Glutamatergic neuron (in vitro differentiated cells): ENCODE measurements at places on chromosomes 5 and 9.
A peak's percentile ranks its signal among the peaks of the same experiment; 100 is the strongest.

GRCh38 chr5:176553260-176554085 is 4.3 kb downstream of the CDHR2 start:
- DNase-seq: no peak

DNA sequence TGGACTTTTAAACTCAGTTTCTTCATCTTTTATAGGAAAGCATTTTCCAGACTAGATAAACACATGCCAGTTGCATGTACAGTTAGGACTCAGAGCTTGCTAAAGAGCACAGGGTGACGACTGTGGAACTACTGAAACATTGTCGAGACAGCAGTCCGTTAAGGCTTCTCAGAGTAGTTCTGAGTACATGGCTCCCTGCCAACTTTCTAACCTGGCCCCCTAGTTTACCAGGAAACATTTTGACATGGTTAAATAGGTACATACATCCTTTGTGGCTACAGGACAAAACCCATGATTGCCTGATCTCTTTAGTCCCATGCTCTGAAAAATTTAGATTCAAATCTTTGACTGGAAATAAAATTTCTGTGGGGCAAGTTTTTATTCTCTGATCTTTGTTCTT is 129.7 kb downstream of the SLF1 start:
- DNase-seq: no peak

- DNase-seq: no peak
These were observed 81.8 kb upstream of the FAM120A start for GRCh38 chr9:93369686-93370085.

DNA sequence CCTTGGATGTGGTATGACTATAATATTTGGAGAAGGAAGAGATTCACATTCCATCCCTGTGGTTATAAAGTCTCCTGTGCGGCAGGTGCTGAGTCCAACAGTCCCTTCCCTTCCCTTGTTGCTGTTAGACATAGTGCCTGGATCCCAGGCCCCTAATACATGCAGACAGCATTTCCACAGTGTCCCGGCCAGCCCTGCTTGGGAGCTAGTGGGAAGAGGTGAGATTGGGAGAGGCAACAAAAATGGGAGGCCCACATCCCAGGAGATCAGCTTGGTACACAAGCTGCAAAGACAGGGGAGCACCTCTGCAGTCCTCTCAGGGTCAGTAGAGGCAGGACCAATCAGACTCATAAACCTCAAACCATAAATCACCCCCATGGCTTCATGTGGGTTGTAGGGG is 3.3 kb upstream of the NEURL1B start:
- no peak for DNase-seq

- DNase-seq: peak; percentile 93
These were observed 1.3 kb downstream of the GABBR2 start for GRCh38 chr9:98707166-98708102.

- no peak for DNase-seq
These were observed 75.7 kb downstream of the NRG2 start for GRCh38 chr5:139967353-139967752.

GRCh38 chr9:136978073-136978864 is 965 bp downstream of the PTGDS start:
- peak; percentile 84 for DNase-seq

GRCh38 chr5:181164076-181164952 is 16.9 kb downstream of the OR2V2 start:
- no peak for DNase-seq
